ENCODE measurements at places on chromosomes 3 and 15.

GRCh38 chr3:185308126-185308754 lies 54.4 kb upstream of the EHHADH start:
- peak; percentile 56 for DNase-seq

DNA sequence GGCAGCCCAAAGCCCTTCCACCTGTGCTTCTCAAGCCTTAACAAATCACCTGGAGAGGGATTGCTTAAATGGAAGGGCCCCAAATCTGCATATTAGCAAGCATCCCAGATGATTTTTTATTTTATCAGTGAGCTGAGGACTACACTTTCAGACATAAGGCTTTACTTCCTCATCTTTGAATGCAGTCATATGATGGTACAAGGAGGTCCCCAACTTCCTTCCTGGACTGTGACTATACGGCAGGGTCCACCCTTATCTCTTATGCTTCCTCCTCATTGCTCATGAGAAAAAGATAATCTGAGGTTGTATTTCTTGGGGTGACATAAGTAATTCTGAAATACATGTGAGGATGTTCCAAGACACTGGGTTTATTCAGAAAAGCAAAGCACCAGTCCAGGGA lies 13.7 kb upstream of the HEG1 start:
- no peak for DNase-seq

GRCh38 chr15:92076541-92076940 lies 223.0 kb downstream of the SLCO3A1 start:
- no peak for DNase-seq

DNA sequence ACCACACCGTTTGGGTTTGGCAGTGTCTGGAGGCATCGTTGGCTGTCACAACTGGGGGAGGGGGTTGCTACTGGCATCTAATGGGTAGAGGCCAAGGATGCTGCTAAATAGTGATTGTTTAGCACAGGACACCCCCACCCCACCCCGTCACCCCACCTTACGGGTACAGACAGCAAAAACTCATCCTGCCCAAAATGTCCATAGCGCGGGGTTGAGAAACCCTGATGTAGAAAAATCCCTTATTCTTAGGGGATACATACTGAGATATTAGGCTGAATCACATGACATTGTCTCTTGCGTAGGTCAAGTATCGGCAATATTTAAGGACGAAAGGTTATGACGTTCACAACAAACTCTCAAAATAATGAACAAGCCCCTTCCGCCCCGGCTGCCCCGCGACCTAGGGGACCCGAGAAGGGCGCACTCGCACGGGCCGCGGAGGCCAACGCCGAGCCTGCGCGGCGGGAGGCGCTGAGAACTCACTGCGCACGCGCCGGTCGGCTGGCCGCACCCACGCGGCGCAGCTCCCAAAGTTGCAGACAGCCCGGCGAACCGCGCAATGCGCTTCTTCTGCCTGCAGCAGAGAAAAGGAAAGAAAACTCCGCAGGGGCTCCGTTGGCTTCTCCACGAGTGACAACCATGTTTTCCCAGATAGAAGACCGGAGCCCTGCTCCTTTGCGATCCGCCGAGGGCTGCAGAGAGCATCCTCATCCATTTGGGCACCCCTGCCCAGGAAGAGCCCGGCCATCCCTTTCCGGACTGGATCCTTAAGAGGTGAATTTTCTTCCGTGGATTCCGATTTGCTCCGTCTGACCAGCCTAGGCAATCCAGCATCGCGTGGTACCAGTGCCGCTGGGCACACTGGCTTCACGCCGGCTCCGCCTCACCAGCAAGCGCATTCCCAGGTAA lies 136.8 kb upstream of the CCDC54 start:
- DNase-seq: peak; percentile 75

DNA sequence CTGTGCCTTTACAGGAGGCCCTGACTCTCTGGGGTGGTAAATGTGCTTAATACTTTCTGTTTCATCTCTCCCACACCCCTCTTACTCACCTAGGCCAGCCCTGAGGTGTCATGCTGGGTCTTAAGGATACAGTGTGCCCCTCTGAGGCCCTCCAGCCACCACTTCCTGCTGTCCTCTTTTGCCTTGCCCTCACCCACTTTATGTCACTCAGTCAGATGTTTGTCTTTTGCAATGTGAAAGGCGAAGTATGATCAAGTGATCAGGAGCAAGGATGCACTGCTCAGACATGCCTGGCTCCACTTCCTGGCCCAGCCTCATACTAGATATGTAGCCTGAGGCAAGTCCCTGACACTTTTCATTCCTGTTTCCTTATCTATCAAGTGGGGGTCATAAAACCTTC lies 339.0 kb upstream of the NR2E3 start:
- peak; percentile 63 for DNase-seq

- no peak for DNase-seq
Observed at GRCh38 chr3:60176614-60177013, 1074.6 kb downstream of the FHIT start.

DNA sequence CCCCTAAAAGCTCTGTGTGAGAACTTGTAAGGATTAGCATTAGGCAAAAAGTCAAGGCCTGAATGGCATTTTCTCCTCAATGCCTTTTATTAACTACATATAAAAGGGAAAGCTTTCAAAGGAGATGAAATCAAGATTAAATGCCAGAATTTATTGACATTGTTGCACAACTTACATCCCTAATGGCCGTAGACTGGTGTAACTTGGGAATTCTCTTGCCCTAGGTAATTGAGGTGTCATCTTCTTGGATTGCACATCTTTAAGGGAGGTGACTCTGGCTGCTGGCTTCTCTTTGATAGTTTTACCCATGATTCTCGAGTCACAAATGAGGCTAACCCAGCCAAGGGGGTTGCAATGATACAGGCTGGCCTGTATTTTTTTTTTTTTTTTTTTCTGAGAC lies 249.1 kb downstream of the TBL1XR1 start:
- no peak for DNase-seq

All from ureter (tissue), 1 donor.